ENCODE measurements at places on chromosomes 7 and 10.

DNA sequence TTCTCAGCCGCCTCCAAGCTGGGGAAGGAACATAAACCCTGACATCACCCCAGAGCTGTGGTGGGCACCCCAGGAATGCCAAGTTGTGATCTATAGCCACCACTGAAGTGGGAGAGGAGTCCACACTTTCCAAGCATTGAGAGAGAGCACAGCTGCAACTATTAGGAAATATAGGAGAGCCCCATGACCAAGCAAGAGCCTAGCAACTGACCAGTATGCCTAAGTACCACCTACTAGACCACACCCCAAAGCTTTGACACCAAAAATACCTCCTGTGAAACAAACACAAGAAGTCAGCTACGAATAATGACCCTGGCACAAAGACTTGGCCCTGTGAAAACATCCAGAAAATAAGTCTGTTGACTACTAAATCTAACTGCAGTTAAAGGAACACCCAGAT lies 804.1 kb upstream of the IGFBP3 start:
- DNase-seq, result no peak

GRCh38 chr10:30853066-30853465 lies 178.6 kb downstream of the ZNF438 start:
- DNase-seq, result no peak

DNA sequence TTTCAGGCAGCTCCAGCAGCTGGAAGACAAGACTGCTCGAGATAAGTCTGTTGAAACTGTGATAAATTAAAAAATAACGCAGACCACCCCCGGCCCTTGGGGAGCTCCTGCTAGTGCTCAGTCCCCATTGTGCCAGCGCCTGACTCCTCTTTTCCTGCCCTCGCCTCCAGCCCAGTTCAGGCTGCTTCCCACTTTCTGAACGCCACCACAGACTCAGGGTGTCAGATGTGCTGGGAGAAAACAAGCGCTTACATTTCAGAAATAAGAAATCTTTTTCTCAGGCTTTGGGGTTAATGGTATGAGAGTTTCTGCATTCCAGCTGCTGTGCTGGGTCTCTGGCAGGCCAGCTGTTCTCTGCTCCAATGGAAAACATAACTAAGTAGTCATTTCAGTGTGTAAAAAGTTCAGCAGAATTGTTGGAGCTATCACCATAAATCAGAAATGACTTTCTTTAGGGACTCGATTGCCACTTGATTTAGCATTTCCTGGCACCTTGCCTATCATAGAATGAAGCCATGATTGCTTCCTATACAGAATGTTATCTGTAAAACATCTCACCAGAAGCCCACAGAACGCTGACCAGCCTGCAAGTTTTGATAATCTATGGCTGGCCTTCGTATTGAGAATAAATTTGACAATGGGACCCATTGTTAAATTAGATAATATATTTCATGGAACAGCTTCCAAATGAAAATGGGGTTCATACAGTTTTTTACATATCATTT lies 257.0 kb upstream of the ZNF32 start:
- DNase-seq, result no peak

DNA sequence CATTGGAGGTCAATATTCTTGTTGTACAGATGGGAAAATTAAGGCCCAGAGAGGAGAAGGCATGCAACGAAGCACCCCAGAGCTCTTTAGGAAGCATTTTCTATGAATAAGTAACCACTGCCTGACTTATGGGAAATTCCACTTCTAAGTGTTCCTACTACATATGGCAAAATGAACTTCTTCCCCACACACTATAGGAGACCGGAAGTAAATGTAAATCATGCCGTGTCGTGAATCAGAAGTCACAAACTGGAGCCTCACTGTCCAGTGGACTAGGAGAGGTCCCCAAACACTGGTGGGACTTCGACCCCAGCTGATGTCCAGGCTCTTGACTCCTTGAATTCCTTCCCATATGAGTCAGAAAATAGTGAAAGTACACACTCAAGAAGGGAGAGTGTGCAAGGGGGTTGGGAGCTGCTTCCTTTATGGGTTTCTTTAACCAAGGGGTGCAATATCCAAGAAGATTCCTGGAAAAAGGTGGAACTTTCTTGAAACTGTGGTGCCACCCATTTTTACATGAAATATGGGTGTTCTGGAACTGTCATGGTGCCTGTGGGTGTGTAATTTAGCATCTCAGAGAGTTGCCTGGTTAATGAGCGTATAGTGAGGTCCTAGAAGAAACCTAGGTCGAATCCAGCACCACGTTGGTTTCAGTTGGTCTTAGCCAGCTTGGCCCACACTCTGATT lies 6.7 kb downstream of the RASSF4 start:
- DNase-seq, result no peak

GRCh38 chr10:110081911-110082310 lies 74.1 kb downstream of the ADD3 start:
- DNase-seq, result peak; percentile 44

DNA sequence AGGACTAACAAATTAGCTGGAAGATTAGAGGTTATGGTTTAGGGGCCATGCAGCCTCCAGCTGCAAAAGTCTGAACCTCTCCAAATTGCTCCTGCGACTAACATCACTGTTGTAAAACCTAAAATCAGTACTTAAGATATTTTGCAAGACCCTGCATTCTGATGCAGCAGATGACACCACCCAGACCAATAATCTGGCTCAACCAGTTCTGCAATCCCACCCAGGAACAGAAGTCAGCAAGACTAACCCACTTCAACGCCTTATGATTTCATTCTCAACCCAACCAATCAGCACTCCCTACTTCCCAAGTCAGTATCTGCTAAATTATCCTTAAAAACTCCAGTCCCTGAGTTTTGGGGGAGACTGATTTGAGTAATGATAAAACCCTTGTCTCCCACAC lies 250.8 kb upstream of the MBL2 start:
- no peak for DNase-seq

GRCh38 chr7:66925255-66925654 lies 4.2 kb downstream of the TMEM248 start:
- DNase-seq, result no peak

Data from NCI-H146 (cell line).